ENCODE measurements at places on chromosomes 5 and 9.

DNA sequence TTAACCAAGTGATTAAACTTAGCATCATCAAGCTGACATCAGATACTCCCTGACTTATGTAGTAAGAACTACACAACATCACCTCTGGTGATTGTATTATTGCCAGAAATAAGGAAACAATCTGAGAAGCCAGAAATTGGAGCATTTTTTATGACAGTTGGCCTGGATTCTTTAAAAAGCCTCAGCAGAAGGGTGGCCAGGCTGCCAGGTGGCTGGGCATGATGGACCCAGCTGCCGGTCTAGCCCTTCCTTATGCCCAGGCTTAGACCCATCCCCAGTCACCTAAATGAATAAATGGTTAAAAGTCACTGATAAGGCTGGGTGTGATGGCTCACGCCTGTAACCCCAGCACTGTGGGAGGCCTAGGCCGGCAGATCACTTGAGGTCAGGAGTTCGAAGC lies 12.8 kb downstream of the OR1K1 start:
- DNase-seq: no peak

- peak; percentile 65 for DNase-seq
Measured at GRCh38 chr5:164277720-164278119, 772.3 kb downstream of the MAT2B start.

- DNase-seq: no peak
Measured at GRCh38 chr9:104856413-104856941, 71.5 kb downstream of the ABCA1 start.

- no peak for DNase-seq
Measured at GRCh38 chr5:73230264-73231245, 57.6 kb downstream of the TMEM174 start.

- no peak for DNase-seq
Measured at GRCh38 chr9:9674461-9674860, 938.3 kb downstream of the PTPRD start.

Measured in astrocyte (in vitro differentiated cells and primary cell).